Activated B cell treated with CpG ODN at 0.5 μM for 24 hours (primary cell): ENCODE measurements at places on chromosomes 16 and 17.

GRCh38 chr17:6591599-6592158, 35.3 kb upstream of the PITPNM3 start:
- DNase-seq: no peak

- DNase-seq: no peak
These were observed 11.1 kb downstream of the SCN4A start for GRCh38 chr17:63961355-63962212.

DNA sequence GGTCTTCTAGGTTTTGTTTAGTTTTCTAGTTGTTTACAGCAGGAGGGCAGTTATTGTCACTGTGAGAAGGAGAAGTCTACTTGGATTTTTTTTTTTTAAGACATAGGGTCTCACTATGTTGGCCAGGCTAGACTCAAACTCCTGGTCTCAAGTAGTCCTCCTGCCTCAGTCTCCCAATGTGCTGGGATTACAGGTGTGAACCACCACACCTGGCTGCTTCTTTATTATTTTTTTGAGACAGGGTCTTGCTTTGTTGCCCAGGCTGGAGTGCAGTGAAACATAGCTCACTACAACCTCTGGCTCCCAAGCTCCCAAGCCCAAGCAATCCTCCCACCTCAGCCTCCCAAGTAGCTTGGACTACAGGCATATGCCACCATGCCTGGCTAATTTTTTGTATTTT, 68.3 kb upstream of the STAC2 start:
- DNase-seq: no peak

DNA sequence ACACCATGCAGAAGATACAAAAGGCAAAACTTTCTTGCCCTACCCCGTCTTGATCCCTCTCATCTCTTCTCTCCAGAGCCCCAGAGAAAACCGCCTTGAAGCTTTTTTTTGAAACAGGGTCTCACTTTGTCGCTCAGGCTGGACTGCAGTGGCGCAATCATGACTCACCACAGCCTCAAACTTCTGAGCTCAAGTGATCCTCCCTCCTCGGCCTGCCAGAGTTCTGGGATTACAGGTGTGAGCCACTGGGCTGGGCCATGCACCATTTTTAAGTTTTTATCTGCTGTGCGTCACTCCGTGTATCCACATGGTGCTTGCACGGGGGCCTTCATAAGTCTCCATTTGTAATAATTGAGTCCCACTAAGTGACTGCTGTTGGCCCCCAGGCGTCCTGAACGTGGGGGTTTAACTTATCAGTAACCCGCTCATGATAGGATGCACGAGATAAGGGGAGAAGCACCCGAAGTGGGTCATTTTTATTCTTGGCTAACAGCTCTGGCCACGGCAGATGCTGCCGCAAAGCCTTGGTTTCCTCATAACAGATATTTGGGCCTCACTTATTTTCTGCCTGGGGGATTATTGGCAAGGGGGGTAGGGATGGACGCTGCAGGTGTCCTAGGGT, 8.6 kb downstream of the DNAH17 start:
- no peak for DNase-seq

GRCh38 chr16:2981177-2981898, 1.1 kb upstream of the PKMYT1 start:
- DNase-seq: no peak

GRCh38 chr17:74442670-74443515, 11.0 kb downstream of the GPRC5C start:
- DNase-seq: peak; percentile 60

DNA sequence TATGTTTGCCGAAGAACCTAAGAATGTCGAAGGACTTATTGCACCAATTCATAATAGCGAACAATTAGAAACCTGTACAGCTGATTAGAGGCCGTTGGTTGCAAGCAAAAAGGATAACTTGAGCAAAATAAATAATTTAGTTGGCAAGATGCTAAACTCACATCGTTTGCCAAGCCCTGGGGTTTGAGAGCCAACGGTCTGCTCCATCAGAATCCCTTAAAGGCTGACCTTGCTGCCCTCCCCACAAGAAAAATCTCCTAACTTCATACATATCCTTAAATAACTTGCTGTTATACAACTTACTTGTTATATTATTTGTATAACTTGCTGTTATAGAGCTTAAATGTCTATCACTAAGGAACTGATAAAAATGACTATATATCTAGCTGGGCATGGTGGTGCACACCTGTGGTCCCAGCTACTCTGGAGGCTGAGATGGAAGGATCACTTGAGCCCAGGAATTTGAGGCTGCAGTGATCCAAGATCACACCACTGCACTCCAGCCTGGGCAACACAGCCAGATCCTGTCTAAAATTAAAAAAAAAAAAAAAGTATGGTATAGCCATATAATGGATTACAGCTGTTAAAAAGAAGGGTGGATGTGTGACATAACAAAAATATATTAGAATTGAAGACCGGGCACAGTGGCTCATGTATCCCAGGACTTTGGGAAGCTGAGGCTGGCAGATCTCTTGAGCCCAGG, 1.9 kb upstream of the TRIM37 start:
- DNase-seq: no peak
